Glomerular endothelial cell (primary cell): ENCODE measurements at places on chromosomes 6 and 20. TPM values are rescaled to one million over a fixed set of nuclear protein-coding genes. Genes with fewer than 3 reads are reported as not detected.
A peak's percentile ranks its signal among the peaks of the same experiment; 100 is the strongest.

The BPIFB1 gene
- not detected in 2 replicates for total RNA-seq

The MOCS1 gene
- 8.6 and 12.1 TPM in 2 replicates for total RNA-seq

The NKAIN2 gene
- total RNA-seq = 0.06 TPM in 1 of 2 replicates, not detected in the other

The PDSS2 gene
- 6.3 and 7.8 TPM in 2 replicates for total RNA-seq

The PPIL1 gene
- total RNA-seq = 25.4 and 33.3 TPM in 2 replicates

The ADGRB3 gene
- total RNA-seq = under 0.01 TPM in 1 of 2 replicates, not detected in the other

The PGC gene
- total RNA-seq = not detected in 2 replicates

The TSPO2 gene
- total RNA-seq = not detected in 2 replicates

The PRPF6 gene
- 63.2 and 64.3 TPM in 2 replicates for total RNA-seq

The SMLR1 gene
- total RNA-seq = not detected in 2 replicates

The HCRTR2 gene
- not detected in 2 replicates for total RNA-seq

The BEND6 gene
- 0.53 TPM in 2 replicates for total RNA-seq

- no peak for DNase-seq
Observed at GRCh38 chr6:113833537-113833936, 23.6 kb upstream of the MARCKS start.

- no peak for DNase-seq
Observed at GRCh38 chr20:12597551-12597950, 411.2 kb upstream of the SPTLC3 start.

DNA sequence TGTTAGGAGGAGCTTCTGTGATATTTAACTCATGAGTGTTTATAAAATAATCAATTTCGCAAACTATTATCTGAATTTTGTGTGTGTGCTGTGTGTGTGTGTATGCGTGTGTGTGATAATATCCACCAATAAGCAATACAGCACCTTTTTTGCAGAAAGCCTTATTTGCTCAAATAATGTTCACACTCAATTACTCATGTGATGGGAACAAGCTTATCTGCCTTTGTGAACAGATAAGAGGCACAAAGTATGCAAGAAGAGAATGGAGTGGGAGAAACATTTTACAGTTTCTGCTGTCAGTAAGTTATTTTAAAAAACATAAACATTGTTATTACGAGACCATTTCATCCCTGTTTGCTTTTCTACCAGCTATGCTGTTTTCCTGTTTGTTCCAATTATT, 36.7 kb upstream of the PTPRK start:
- DNase-seq = no peak

DNA sequence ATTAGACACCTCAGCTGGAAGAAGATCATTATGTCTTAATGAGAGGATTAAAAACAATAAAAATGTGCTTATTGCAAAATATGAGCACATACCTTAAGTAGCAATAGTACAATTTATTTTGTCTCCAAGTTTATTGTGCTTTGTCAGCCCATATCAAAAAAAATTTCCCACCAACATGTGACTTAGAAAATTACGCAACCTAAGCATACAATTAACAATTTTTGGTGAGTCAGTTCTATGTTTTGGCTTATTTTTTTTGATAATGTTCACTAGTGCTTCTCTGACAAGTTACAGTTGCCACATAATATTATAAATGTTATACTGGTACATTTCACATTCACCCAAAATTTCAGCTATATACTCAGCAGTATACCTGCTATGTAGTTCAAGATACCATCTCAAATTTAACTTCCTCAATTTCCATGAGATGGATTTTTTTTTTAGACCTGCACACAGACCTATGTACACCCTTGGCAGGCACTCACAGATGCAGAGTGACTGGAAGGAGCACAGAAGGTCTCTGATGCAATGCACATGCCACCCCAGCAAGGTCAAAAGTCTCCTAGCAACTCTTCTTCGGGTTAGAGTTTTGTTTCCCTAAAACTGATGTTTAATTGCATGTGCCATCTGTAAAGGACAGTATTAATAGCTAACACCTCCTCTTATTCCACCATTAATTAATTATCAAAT, 112.4 kb downstream of the PRKN start:
- no peak for DNase-seq

GRCh38 chr6:163416557-163417253, 2.2 kb downstream of the QKI start:
- DNase-seq = peak; percentile 83

DNA sequence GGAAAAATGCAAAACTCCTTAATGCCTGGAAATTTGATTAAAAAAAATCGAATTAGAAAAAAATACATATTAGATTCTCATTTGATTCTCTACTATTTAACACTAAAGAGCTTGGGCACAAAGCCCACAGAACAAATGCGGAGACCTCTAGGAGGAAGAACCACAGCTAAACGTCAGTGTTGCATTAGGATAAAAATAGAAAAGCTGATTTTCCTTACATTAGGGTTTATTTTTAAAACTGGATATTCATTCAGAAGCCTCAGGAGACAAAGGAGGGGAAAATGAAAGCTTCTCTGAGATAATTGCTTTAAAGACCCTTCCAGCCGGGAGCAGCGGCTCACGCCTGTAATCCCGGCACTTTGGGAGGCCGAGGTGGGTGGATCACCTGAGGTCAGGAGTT, 77.3 kb downstream of the ECT2L start:
- DNase-seq = no peak

- no peak for DNase-seq
Observed at GRCh38 chr20:43941476-43942200, 27.0 kb downstream of the TOX2 start.

GRCh38 chr20:11124849-11125505, 451.2 kb upstream of the JAG1 start:
- no peak for DNase-seq

DNA sequence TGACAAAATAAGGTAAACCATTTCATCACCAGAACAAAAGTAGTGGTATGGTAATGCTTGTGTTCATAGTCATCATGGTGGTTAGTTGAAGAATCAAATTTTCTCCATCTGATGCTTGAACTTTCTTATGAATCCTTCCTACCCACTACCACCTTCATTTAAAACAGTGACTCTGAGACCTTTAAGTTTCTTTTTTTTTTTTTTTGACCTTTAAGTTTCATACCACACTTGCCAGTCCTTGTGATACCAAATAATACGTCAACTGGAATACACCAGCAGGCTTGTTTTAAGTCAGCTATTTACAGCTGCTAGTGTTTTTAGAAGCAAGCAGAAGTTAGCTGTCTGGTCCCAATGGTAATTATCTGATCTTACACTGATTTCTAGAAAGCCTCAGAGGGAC, 413.4 kb upstream of the SOX4 start:
- DNase-seq = no peak

- no peak for DNase-seq
Observed at GRCh38 chr6:138570725-138571029, 71.4 kb upstream of the NHSL1 start.

- no peak for DNase-seq
Observed at GRCh38 chr20:3997446-3997845, 17.9 kb downstream of the RNF24 start.

DNA sequence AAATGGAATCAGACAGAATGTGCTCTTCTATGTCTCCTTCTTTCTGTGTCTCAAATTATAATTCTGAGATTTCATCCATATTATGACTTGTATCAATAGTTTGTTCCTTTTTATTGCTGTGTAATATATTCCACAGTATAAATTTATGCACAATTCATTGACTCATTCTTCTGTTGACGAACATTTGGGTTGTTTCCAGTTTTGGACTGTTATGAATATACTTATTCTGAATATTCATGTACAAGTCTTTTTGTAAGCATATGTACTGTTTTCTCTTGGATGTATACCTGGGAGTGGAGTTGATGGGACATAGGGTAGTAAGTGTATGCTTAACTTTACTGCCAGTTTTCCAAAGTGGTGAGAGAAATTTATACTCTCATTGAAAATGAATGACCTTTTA, 28.1 kb upstream of the TRAF3IP2 start:
- no peak for DNase-seq

DNA sequence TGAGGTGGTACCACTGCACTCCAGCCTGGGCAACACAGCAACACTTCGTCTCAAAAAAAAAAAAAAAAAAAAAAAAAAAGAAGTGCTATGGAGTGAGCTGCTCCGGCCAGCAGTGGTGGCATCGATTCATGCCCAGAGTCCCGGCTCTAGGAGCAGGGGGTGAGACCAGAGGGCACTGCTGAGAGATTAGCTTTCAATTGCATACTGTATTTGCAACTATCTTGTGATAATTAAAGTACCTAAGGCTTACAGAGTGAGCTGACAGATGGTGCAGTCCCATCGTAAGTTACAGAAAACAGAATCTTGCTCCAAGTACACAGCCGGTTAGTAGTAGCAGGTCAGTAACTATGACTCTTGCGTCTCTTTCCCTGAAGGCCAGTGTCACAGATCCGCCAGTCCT, 31.5 kb downstream of the TMEM14B start:
- no peak for DNase-seq

DNA sequence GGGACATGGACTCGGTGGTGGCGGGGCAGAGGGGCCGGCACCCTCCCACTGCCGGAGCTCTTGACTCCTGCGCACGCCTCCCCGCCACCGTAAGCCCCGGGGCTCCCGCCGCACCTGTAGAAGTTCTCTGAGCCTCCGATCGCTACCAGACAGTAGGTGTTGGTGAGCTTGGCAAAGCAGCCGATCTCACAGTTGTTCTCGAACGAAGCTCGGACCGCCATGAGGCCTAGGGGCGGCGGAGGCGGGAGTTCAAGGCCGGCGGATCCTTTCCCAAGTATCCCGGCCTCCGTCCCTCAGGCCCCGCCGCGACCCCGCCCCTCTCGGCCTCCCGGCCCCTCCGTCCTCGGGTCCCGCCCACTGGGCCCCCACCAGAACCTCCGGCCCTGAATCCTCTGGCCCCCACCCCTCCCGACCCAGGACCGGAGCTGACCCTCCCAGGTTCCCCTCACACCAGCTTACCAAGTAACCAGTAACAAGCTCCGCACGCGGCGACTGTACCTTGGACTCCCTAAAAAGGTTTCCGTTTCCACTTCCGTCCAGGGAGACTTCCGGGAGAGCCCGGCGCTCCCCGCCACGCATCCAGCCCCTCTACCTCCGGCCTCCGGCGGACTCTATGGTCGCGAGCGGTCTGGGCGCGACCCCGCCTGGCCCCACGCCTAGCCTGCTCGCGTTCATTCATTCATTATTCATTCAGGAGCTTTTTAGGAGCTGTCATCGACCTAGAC, at the start of gene EIF6:
TSS of gene EIF6 (minus strand) at position 506 of the 725 bp plus-strand sequence. CDS start at position 221, 285 bp downstream.
- no peak for DNase-seq

DNA sequence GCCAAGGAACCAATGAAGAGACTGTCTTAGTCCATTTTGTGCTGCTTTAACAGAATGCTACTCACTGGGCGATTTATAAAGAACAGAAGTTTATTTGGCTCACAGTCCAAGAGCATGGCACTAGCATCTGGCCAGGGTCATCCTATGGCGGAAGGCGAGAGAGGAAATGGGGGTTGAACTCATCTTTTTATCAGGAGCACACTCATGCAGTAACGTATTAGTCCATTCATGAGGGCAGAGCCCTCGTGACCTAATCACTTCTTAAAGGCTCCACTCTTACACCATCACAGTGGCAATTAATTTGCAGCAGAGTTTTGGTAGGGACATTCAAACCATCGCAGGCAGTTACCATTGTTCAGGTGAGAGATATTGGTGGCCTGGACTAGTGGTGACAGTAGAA, 8.5 kb downstream of the ARFGEF2 start:
- no peak for DNase-seq

GRCh38 chr20:2576317-2576727, 39.9 kb downstream of the TMC2 start:
- no peak for DNase-seq

GRCh38 chr6:43095939-43096338, 19.8 kb downstream of the PTK7 start:
- DNase-seq = no peak

GRCh38 chr6:148840256-148840655, 93.4 kb downstream of the UST start:
- DNase-seq = no peak

DNA sequence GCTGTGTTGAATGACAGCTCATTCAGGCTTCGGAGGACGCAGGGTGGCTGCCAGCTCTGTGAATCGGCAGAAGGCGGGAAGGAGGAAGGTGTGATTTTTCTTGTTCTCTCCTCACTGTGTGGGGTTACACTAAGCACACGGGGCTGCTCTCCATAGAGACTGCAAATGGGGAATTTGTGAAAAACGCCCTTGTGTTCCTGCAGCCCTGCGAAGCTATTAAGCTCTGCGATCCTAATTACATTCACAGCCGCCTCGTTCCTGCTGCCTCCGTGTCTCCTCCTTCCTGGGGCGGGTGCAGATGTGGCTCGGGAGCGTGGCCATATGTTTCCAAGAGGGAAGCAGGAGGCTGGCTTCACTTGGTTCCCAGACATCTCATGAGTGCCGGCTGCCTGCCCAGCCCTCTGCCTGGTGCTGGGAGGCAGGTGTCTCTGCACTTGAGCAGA, 124.0 kb downstream of the TOX2 start:
- DNase-seq = no peak

- no peak for DNase-seq
Observed at GRCh38 chr6:137092018-137092417, 47.3 kb upstream of the IL20RA start.

DNA sequence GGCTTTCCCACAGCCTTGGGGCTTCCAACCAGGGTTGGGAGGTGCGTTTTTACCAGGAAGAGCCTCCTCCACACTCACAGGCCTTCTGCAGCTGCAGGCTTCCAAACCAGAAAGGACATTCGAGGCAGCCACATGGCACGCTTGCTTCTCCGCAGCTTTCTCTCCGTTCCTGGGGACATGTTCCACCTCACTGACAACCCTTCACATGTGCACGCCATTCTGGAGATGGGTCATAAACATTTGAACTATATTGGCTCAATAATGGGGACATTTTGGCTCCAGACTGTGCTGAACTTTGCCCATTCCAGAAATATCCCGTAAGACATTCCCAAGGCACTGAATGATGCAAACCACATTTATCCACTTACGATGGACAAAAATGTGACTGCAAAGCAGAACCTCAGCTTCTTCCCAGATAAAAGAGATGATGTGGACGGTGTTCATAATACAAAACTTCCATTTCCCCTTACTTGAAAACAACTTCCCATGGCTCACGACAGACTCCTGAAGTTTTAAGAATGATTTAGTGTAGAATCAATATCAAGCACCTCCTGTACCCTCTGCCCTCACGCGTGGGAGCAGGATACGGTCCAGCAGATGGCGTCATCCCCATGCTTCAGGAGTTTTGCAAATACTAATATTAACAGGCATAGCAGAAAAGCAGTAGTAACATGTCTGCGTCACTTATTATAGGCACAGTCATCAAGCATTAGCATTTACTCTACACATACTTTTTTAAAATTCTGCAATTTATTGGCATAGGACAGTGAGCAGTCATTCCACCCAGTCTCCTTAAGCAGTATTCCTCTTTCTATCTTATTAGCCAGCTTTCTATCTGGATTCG, 25.4 kb upstream of the FOXF2 start:
- DNase-seq = no peak

DNA sequence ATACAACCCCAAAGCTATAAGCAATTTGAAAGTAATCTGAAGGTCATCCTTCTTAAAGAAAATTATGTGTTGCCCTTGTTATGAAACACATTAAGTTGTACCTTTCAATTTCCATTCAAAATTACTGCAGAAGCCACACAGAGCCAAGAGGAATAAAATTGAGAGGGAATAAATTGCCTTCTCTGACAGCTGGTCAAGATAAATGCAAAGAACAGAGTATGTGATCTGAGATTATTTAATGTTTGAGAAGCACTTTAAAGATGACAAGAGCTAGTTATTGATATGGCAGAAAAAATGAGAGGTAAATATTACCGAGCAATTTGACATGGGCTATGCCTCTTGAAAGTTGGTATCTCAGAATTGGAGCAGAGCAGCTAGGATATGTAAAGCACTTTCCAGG, 61.6 kb downstream of the TRDN start:
- no peak for DNase-seq
